ENCODE measurements at places on chromosomes 13 and 19.

DNA sequence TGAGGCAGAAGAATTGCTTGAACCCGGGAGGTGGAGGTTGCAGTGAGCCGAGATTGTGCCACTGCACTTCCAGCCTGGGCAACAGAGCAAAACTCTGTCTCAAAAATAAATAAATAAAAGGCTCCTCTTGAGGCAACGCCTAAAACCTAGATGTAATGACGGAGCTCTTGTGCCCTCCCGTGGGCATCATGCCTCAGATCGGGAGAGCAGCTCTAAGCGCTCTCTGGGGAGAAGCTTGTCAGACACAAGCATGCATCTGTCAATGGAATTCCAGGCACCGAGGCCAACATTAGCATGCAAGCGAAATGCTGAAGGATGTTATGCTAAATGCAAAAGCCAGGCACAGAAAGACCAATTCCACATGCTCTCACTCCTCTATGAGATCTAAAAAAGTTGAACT is 45.6 kb upstream of the MRI1 start:
- no peak for DNase-seq

DNA sequence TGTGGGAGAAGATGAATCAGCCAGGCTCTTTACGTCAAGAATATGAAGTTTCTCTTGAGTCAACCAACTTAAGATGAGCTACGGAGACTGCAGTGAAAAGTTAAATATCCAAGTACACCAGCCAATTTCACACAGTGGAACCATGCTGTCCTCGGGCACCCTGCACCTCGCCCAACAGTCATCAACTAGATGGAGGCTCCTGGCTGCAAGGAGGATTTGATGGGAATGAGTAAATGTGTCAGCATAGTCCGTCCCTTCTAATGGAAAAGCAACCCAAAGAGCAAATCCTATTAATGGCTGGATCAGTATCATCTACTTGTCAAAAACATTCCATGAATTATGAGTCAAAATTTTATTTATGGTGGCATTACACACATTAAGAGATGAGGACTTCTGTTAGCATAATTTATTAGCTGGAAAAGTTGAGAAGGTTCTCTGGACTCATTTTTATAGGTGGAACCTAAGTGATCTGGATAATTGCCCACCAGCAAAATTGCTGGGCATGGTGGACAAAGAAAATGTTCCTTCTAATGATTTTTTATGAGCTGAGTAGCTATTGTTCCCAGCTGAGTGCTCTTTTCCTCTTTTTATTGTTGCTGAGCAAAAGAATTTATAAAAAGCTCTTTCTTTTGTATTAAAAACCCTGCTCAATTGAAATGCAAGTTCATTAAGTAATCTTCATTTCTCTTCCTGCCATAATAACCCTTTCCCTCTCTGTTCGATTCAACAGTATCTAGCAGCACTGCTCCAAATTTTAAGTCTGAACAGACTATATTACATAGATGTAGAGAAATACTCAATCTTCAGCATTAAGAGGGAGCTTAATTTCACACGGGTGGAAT is 88.4 kb downstream of the DNAJC15 start:
- no peak for DNase-seq

DNA sequence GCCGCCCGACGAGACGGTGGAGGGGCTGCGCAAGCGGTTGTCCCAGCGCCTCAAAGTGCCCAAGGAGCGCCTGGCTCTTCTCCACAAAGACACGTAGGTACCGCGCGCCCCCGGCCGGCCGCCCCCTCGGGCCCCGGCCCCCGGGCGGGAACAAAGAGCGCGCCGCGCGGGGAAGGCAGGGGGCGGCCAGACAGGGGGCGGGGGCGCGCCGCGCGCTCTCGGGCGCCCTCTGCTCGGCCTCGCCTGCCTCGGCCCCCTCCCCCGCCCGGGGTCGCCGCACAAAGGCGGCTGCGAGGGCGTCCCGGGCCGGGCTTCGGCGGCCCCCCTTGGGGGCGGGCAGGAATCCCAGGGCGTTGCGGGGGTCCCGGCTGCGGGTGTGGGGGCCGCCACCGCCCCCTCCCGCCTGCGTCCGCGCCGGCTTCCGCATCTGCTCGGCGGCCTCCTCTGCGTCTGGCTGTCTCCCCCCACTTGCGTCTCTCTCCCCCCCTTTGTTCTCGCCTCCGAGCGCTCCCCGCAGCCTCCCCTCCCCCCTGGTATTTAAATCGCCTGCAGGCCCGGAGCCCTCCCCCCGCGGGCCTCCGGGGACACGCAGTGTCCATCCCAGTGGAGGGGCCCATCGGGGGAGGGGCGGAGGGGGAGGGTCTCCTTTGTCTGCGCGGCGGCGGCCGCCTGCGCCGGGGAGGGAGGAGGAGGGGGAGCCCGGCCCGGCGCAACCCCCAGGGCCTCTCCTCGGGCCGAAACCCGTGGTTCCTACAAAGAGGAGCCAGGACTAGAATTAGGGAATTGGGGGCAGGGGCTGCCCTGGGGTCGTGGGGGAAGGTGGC is 2.3 kb downstream of the MIDN start:
- peak; percentile 71 for DNase-seq

DNA sequence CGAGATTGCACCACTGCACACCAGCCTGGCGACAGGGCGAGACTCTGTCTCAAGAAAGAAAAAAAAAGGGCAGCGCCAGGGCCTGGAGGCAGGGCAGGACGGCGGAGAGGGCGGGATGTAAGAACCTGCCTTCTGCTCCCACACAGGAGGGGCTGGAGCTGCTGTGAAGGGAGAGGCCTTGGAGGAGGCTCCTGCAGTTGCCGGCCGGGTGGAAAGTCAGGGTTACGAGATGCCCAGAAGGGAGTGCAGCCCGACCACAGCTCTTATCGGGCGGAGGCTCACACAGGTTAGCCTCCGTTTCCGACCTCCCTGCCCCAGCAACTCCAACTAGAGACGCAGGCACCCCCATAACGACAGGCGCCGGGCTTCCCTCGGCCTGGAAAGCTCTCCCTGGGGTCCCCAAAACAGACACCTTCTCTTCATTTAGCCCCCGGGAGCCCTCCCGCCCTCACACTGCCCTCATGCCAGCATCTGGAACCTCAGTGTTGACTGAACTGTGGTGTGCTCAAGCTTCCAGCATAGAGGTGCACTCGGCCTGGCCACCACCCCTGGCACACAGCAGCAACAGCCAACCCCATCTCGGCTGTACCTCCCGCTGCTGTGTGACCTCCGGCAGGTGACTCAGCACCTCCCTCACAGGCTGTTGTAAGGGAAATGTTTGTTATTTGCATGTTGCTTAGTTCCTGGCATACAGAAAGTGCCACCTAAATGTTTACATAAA is 1.4 kb downstream of the PLPP2 start:
- peak; percentile 22 for DNase-seq

GRCh38 chr19:34189199-34189916 is 17.1 kb downstream of the LSM14A start:
- DNase-seq, result no peak

GRCh38 chr19:10260141-10260584 is 8.1 kb downstream of the MRPL4 start:
- DNase-seq, result no peak

Data from CD4-positive, alpha-beta T cell treated with Interleukin-21 for 1 hour (primary cell).